Chondrocyte (in vitro differentiated cells): ENCODE measurements at places on chromosomes 16 and 17. TPM values are rescaled to one million over a fixed set of nuclear protein-coding genes. Genes with fewer than 3 reads are reported as not detected.

The ZNF174 gene
- total RNA-seq = 8.7 to 13.8 TPM (median 10.6 TPM) in 3 replicates

The HSPB9 gene
- not detected in 3 replicates for total RNA-seq

The SLC38A8 gene
- total RNA-seq = not detected in 3 replicates

The CHRNB1 gene
- 12.2 to 14.0 TPM (median 12.6 TPM) in 3 replicates for total RNA-seq

- DNase-seq = no peak
These were observed 1.1 kb downstream of the IRX6 start for GRCh38 chr16:55325080-55325447.

DNA sequence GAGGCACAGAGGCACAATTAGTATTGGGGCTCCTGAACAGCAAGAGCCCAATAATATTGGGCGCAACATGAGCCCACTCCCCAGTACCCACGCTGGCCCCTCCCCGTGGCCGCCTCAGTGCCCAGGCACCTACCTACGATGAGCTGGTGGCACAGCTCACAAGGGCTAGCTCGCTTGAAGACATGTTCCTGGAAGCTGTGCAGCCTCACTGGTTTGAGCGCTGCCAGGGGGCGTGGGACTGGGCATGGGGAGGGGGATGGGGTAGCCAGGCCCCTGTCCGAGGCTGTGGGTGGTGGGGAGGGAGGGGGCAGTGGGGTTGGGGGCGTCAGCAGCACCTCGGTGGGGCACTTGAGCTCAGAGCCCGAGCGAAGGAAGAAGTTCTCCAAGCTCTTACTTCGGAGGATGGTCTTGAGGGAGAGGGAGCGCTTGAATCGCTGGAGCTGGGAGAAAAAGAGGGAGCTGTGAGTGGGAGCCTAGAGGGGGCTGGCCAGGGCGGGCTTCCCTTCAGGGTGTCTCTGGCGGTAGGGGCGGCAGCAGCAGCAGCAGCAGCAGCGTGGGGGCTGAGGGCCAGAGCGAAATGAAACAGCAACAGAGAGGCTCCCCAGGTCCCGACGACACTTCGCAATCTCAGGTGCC, 7.9 kb downstream of the STAC2 start:
- no peak for DNase-seq

GRCh38 chr16:27264151-27264550, 4.4 kb downstream of the NSMCE1 start:
- DNase-seq = no peak

DNA sequence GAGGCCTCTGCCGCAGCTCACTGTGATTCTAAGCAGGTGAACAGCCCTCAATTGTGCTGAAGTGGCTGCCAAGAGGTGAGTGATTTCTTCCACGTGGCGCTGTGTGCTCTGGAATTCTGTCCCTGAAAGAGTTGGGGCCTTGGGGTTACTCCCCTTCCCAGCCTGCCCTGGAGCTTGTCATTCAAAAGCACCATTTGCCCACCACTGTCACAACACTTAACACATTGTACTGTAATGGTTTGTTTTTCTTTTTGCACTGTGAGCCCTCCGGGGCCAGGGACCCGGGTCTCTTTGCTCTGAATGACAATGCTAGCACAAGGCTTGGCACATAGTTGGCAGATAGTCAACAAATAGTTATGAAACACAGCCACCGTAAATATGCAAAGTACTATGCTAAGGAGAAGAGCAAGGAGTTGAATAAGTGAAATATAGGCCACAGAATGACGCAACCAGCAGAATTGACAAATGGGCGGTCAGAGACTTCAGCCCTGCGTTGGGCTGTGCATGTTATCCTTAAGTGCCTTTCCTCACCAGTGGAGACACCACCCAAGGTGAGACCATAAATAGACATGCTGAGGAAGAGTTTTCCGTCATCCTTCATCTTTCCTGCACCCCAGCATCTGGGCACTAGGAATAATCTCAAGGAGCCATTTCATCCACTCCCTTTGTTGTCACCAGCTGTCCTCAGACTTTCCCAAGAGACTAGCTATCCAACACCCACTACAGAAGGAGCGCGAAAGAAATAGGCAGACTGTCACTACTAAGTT, 112.0 kb upstream of the DNAH9 start:
- DNase-seq = no peak
